Neural progenitor cell (in vitro differentiated cells): ENCODE measurements at places on chromosomes 4 and X.

- no peak for DNase-seq
Observed at GRCh38 chr4:88854481-88854880, 156.9 kb upstream of the NAP1L5 start.

- no peak for DNase-seq
Observed at GRCh38 chrX:112967903-112968302, 127.3 kb upstream of the AMOT start.

GRCh38 chr4:169253904-169254303 lies 16.9 kb downstream of the SH3RF1 start:
- no peak for DNase-seq

GRCh38 chr4:186445040-186445439 lies 110.3 kb downstream of the MTNR1A start:
- no peak for DNase-seq

- DNase-seq: peak; percentile 77
Observed at GRCh38 chr4:141654098-141654497, 17.7 kb downstream of the IL15 start.

- no peak for DNase-seq
Observed at GRCh38 chr4:122679946-122680345, 52.6 kb upstream of the BBS12 start.

- DNase-seq: no peak
Observed at GRCh38 chr4:38461342-38461741, 202.7 kb upstream of the KLF3 start.

DNA sequence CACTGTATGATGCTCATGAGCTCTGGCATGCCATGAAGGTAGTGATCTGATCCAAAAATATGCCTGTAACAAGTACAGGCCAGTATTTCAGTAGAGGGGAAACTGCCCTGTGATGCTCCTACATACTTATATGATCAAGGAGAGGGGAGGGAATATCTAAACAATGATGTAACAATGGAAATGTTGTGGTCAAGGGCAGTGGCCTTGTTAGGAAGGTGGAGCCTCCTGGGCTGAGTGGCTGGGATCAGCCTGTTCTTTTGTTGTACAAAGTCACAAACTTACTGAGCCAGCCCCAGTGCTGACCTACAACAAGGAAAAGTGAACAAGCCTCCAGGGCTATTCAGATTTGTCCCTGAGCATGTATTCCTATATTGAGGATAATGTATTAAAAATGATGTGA lies 70.3 kb downstream of the ANXA10 start:
- DNase-seq: no peak

GRCh38 chr4:99949034-99949998 lies 759 bp downstream of the H2AZ1 start:
- DNase-seq: peak; percentile 96

GRCh38 chr4:2304877-2305561 lies 43.1 kb upstream of the MXD4 start:
- no peak for DNase-seq

- DNase-seq: no peak
Observed at GRCh38 chr4:1608196-1608820, 75.8 kb downstream of the FAM53A start.

- no peak for DNase-seq
Observed at GRCh38 chr4:5780831-5781480, 70.0 kb downstream of the EVC start.

GRCh38 chrX:30798810-30799209 lies 90.2 kb downstream of the TAB3 start:
- DNase-seq: no peak

GRCh38 chrX:153684467-153685155 lies 3.1 kb upstream of the SLC6A8 start:
- DNase-seq: peak; percentile 94

- no peak for DNase-seq
Observed at GRCh38 chrX:114038358-114038757, 545.5 kb upstream of the HTR2C start.

DNA sequence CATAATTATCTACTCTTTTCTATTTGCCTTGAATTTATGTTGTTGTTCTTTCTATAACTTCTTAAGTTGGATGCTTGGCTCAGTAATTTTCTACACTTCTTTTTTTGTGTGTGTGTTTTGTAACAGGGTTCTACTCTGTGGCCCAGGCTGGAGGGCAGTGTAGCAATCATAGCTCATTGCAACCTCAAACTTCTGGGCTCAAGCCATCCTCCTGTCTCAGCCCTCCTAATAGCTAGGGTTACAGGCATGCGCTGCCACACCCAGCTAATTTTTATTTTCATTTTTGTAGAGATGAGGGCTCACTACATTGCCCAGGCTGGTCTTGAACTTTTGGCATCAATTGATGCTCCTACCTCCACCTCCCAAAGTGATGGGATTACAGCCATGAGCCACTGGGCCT lies 20.7 kb upstream of the UCHL1 start:
- no peak for DNase-seq

DNA sequence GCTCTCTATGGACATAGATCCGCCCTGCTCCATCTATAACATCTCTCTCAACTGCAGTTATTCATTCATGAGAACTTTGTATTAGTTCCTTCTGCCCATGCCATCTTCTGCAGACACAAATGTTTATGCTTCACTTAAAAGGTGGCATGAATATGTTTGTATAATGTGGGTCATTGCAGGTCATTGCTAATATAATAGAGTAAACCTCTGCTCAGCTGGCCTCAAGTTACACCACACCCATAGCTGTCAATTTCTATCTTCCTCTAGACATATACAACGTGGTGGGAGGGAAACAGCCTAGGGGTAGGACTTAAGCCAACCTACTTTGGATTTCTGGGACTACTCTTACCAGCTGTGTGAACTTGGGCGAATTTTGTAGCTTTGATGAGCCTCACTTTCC lies 129.8 kb downstream of the ATXN3L start:
- DNase-seq: no peak
